ENCODE measurements at places on chromosomes 2 and 18. TPM values are rescaled to one million over a fixed set of nuclear protein-coding genes. Genes with fewer than 3 reads are reported as not detected.

Gene SLC5A7
- total RNA-seq = not detected

Gene CXCR1
- total RNA-seq = 0.52 TPM

Gene IL1A
- not detected for total RNA-seq

Gene ACOXL
- total RNA-seq = 0.16 TPM

Gene LAMA1
- 0.39 TPM for total RNA-seq

Gene PPP1CB
- 205 TPM for total RNA-seq

Gene AFF3
- total RNA-seq = 0.19 TPM

Gene KCNG3
- total RNA-seq = 0.81 TPM

Gene SLC4A3
- total RNA-seq = 2.6 TPM

Gene LYG1
- total RNA-seq = 0.24 TPM

Gene KYNU
- 1.9 TPM for total RNA-seq

Gene REL
- total RNA-seq = 6.5 TPM

Gene LYG2
- not detected for total RNA-seq

Gene DRC1
- not detected for total RNA-seq

Gene CD8B2
- 0.03 TPM for total RNA-seq

Gene DES
- 1.5 TPM for total RNA-seq

Gene GLB1L
- total RNA-seq = 3.9 TPM
